DMS79 (cell line): ENCODE measurements at places on chromosomes 4 and X.

DNA sequence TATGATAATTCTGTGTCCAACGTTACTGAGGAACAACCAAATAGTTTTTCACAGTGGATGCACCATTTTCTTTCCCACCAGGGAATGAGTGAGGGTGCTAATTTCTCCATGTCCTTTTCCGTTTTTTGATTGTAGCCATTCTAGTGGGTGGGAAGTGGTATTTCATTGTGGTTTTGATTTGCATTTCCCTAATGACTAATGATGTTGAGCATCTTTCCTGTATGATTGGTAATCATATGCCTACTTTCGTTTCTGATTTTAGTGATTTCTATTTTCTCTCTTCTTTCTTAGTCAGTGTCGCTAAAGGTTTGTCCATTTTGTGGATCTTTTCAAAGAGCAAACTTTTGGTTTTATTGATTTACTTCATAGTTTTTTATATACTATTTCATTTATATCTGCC lies 32.1 kb upstream of the TEX13D start:
- DNase-seq: no peak

GRCh38 chr4:25451676-25452075 lies 74.6 kb downstream of the ANAPC4 start:
- DNase-seq: no peak

- no peak for DNase-seq
Observed at GRCh38 chrX:19375546-19375945, 31.8 kb downstream of the PDHA1 start.

DNA sequence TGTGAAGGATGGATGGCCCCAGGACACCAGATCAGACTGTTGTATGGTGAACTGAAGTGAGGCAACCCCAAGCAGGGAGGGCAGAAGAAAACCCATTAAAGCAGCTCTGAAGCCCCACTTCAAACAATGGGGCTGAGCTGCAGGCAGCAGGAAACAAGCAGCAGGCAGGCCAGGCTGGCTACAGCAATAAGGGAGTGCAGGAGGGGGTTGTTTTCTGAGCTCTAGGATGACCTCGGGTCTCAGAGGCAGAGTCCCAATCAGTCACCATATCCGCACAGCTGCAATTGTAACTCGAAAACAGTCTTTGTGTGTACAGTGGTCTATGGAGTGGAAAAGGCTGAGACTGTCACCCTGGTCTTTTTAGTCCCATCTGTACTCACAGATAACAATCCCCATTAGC lies 90.4 kb downstream of the COL4A6 start:
- no peak for DNase-seq

DNA sequence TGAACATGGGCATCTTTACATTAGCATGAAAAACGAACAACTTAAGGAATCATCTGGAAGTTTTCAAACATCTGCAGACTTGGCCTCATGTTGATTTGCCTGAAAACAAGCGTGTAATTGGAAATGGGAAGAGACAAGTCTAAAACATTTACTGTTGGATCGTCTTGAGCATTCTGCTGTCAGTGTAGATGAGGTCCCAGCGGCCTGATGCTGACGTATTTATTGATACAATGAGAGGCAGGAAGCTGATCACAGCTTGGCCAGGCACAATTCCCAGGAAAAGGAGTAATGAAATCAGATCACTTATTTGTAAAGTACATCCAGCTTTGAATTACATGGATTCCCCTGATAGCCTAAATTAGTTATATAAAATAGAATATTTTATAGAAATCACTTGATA lies 210.6 kb downstream of the CLCN4 start:
- DNase-seq: no peak

GRCh38 chr4:41287852-41288251 lies 31.1 kb downstream of the UCHL1 start:
- no peak for DNase-seq

DNA sequence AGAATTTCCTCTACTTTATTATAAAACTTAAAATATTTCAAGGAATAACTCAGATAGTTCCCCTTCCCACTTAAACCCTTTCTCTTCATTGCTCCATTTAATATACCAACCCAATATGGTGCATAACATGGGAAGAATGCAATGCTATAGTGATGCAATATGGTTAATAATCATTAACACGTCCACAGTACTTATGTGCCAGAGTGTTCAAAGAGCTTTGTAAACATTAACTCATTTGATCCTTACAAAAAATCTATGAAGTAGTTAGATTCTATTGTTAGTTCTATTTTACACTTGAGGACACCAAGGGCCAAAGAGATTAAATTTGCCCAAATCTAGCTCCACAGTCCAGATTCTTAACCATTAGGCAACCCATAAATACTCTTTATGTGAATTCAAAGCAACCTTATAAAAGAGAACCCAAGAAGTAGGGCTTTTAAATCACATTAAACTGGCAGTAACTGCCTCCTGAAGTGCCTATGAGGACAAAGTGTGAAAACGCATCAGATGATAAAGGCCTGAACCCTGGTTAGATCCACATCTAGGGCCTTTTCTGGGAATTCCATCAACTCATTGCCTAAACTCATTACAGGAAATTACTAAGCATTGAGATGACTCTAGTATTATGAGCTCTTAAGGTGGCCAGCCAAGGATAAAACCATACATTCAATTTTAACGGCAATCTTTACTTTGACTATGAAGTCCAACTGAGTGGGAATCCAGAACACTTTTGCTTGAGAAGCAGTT lies 94.3 kb downstream of the AREG start:
- no peak for DNase-seq

GRCh38 chr4:588351-588849 lies 12.3 kb upstream of the TMEM271 start:
- DNase-seq: no peak

DNA sequence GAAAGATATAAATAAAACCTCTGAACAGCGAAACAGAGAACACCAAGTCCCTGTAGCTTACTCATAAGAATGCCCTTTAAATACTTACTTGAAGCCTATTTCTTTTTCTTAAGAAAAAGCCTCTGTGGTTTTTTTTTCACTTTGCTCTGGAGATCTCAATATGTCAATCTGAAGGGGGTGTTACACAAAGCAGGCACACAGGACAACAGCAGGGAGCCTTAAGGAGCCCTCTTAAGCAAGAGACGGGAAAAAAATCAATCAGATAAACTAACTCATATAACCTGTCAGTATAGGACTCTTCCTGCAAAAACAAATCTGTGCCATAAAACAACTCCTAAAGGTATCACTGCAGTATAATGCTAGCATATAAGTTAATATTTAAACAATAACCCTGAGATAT lies 611.1 kb upstream of the ATOH1 start:
- DNase-seq: no peak
